Activated naive CD4-positive, alpha-beta T cell treated with anti-CD3 and anti-CD28 coated beads, Interleukin-2, amount 10 ng/mL, durations not matched to agents 7 days and 5 days (primary cell): ENCODE measurements at places on chromosomes 13 and 19.
A peak's percentile ranks its signal among the peaks of the same experiment; 100 is the strongest.

DNA sequence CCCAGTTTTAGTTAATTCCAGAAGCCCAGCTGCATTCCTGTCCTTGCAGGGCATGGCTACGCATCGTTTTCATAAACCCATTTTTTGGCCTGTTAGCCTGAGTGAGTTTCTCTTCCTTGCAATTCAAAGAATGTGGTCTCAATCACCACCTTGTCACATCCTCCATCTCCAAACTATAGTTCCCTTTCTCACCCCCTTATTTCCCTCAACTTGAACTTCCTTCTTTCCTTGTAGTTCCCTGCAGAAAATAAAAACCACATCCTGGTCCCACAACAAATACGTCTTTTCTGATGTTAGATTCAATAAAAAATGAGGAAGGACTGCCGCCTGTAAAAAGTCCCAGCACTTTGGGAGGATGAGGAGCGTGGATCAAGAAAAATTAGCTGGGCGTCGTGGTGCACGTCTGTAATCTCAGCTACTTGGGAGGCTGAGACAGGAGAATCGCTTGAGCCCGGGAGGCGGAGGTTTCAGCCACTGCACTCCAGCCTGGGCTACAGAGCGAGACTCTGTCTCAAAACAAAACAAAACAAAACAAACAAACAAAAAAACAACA lies 13.2 kb downstream of the ADGRE3 start:
- peaks cover 9% of the 10 kb centered on the region for H3K27me3 ChIP-seq
- no peak overlapping the region for H3K27ac ChIP-seq
- no peaks in the 10 kb centered on the region for H3K4me1 ChIP-seq
- H3K36me3 ChIP-seq = no peaks in the 10 kb centered on the region
- no peak for DNase-seq

DNA sequence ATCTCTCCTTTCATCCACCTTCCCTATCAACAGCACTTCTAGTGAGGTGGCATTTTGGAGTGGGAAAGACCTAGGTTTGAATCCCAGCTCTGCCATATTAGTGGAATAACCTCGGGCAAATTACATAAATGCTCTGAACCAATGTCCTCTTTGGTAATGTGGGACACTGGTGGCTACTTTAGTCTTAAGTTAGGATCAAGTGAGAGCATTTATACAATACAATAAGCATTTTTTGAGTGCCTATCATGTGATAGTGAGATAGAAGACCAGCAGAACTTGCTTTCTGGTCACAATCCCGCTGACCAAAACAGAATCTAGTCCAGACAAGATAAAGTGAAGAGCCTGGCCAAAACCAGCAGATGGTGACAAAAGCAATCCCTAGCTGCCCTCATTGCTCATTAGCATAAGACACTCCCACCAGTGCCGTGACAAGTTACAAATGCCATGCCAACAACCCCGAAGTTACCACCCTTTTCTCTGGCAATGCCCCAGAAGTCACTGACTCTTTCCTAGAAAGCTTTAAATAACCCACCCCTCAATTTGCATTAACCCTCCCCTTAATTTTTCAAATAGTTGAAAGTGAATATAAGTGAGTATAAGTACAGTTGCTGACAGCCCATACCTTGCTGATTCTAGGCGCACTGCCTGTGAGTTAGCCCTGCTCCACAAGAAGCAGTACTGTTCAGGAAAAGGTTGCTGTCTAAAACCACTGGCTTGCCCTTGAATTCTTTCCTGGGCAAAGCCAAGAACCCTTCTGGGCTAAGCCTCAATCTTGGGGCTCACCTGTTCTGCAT lies 28.9 kb upstream of the KPNA3 start:
- H3K36me3 ChIP-seq = no peaks in the 10 kb centered on the region
- no peaks in the 10 kb centered on the region for H3K4me1 ChIP-seq
- no peak overlapping the region for H3K27ac ChIP-seq
- H3K4me3 ChIP-seq = no peak overlapping the region
- peaks cover 8% of the 10 kb centered on the region for H3K27me3 ChIP-seq

- H3K27me3 ChIP-seq = no peaks in the 10 kb centered on the region
- no peak overlapping the region for H3K27ac ChIP-seq
- no peaks in the 10 kb centered on the region for H3K4me1 ChIP-seq
- H3K36me3 ChIP-seq = no peaks in the 10 kb centered on the region
- no peak overlapping the region for H3K4me3 ChIP-seq
Observed at GRCh38 chr13:58190577-58190976, 559.0 kb downstream of the PCDH17 start.

- H3K4me3 ChIP-seq = no peak overlapping the region
- DNase-seq = no peak
- H3K27ac ChIP-seq = no peak overlapping the region
- no peaks in the 10 kb centered on the region for H3K4me1 ChIP-seq
Observed at GRCh38 chr13:23870356-23871140, 18.7 kb downstream of the MIPEP start.

GRCh38 chr13:89903115-89903514 lies 1444.4 kb upstream of the MIR17HG start:
- no peak overlapping the region for H3K4me3 ChIP-seq
- H3K4me1 ChIP-seq = no peaks in the 10 kb centered on the region
- no peak overlapping the region for H3K27ac ChIP-seq

DNA sequence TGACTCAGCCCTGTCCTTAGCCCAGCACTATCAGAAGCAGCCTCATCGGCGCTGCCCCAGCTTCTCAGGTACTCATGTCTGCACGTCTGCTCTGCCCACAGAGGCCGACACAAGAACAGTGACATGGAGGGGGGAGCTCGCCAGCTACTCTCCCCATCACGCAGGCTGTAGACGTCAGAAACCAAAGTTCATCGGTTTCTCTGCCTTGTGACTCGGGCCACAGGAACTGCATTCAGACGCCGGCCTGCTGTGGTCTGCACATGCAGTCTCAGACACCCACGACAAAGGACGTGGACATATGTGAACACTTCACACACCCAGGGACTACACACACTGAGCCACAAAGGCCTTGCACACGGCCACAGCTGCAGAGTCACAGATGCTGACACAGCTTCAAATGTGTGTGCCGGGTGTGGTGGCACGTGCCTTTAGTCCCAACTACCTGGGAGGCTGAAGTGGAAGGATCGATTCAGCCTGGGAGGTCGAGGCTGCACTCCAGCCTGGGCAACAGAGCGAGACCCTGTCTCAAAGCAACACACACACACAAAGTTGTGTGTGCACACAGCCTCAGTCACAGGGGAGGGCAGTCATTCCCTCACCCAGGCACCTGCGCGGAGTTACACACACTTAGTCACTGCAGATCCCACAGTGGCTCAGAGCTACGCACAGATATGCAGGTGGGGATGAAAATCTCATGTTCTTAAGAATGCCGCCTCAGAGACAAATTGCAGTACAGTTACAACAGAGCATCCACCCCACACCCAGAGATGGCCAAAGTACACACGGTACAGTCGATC lies 4.9 kb upstream of the ZFP36 start:
- H3K36me3 ChIP-seq = peaks cover 11% of the 10 kb centered on the region
- peaks cover 84% of the 10 kb centered on the region for H3K4me1 ChIP-seq
- peak; percentile 83 for DNase-seq
- H3K27me3 ChIP-seq = no peaks in the 10 kb centered on the region
- peak overlapping the region; percentile 80 for H3K4me3 ChIP-seq
